ENCODE measurements at places on chromosomes 2 and 18. TPM values are rescaled to one million over a fixed set of nuclear protein-coding genes. Genes with fewer than 3 reads are reported as not detected.

NYAP2 gene
- not detected for total RNA-seq

EFHD1 gene
- 1.0 TPM for total RNA-seq

CIDEA gene
- not detected for total RNA-seq

EGR4 gene
- 2.1 TPM for total RNA-seq

DNAJC5G gene
- total RNA-seq, result 0.31 TPM

PCARE gene
- total RNA-seq, result not detected

GTF2A1L gene
- not detected for total RNA-seq

ELOA2 gene
- not detected for total RNA-seq

FAM228B gene
- total RNA-seq, result 18.7 TPM

CTLA4 gene
- total RNA-seq, result 254 TPM

ACTG2 gene
- total RNA-seq, result not detected

DYSF gene
- total RNA-seq, result 1.6 TPM

ZSCAN30 gene
- 47.2 TPM for total RNA-seq

OSBPL1A gene
- 1.5 TPM for total RNA-seq

KCNG2 gene
- total RNA-seq, result not detected

TYW5 gene
- 14.7 TPM for total RNA-seq

GPR45 gene
- total RNA-seq, result not detected

FEZ2 gene
- total RNA-seq, result 11.1 TPM

STPG4 gene
- not detected for total RNA-seq

SP140L gene
- total RNA-seq, result 59.9 TPM

CDKL4 gene
- 0.30 TPM for total RNA-seq

ALPG gene
- not detected for total RNA-seq

COL4A3 gene
- 0.39 TPM for total RNA-seq

ABHD1 gene
- 0.34 TPM for total RNA-seq

ERFE gene
- 0.88 TPM for total RNA-seq

TPO gene
- total RNA-seq, result not detected

CCL20 gene
- 21.9 TPM for total RNA-seq

OTOS gene
- not detected for total RNA-seq

C2orf49 gene
- 18.9 TPM for total RNA-seq

CYBRD1 gene
- 1.1 TPM for total RNA-seq

CFC1 gene
- total RNA-seq, result not detected

ARHGAP25 gene
- total RNA-seq, result 49.5 TPM

NEU4 gene
- 1.4 TPM for total RNA-seq

BCL11A gene
- total RNA-seq, result 1.00 TPM

CHN1 gene
- 5.3 TPM for total RNA-seq

RTKN gene
- 3.1 TPM for total RNA-seq

KCNE4 gene
- total RNA-seq, result not detected

CFAP53 gene
- total RNA-seq, result 0.97 TPM

SERPINB8 gene
- 18.6 TPM for total RNA-seq

GAD1 gene
- total RNA-seq, result 12.8 TPM

TLX2 gene
- total RNA-seq, result 1.4 TPM

GALR1 gene
- not detected for total RNA-seq

SYT4 gene
- not detected for total RNA-seq

PREPL gene
- total RNA-seq, result 30.1 TPM

TFPI gene
- 0.05 TPM for total RNA-seq

TUBB8B gene
- total RNA-seq, result not detected

ITGB1BP1 gene
- 132 TPM for total RNA-seq

SFTPB gene
- not detected for total RNA-seq

ZNF407 gene
- total RNA-seq, result 13.0 TPM

LINC00305 gene
- not detected for total RNA-seq

Measured in activated T-cell treated with anti-CD3 and anti-CD28 coated beads, Interleukin-2, amount 50 U/mL, for 72 hours (primary cell).